Activated CD8-positive, alpha-beta memory T cell treated with anti-CD3 and anti-CD28 coated beads, Interleukin-2, amount 10 ng/mL, durations not matched to agents 7 days and 5 days (primary cell): ENCODE measurements at places on chromosomes 12 and 14. TPM values are rescaled to one million over a fixed set of nuclear protein-coding genes. Genes with fewer than 3 reads are reported as not detected.

Gene SERPINA3
- total RNA-seq, result not detected

Gene NYNRIN
- total RNA-seq, result 0.05 TPM

Gene RBP5
- total RNA-seq, result 0.87 TPM

Gene FAM161B
- 1.8 TPM for total RNA-seq

Gene SERPINA12
- total RNA-seq, result not detected
